ENCODE measurements at places on chromosomes 5 and 9. TPM values are rescaled to one million over a fixed set of nuclear protein-coding genes. Genes with fewer than 3 reads are reported as not detected.

ST6GALNAC4 gene
- total RNA-seq: 31.4 TPM

HRCT1 gene
- 4.5 TPM for total RNA-seq

GRCh38 chr5:141260458-141261237, 15.5 kb downstream of the PCDHB15 start:
- no peak for DNase-seq

- DNase-seq: no peak
Observed at GRCh38 chr9:22098643-22099332, 89.7 kb upstream of the CDKN2B start.
